Esophagus muscularis mucosa (tissue), 4 donors: ENCODE measurements at places on chromosomes 2 and 18. TPM values are rescaled to one million over a fixed set of nuclear protein-coding genes. Genes with fewer than 3 reads are reported as not detected.

The UGT1A4 gene
- not detected for total RNA-seq

DNA sequence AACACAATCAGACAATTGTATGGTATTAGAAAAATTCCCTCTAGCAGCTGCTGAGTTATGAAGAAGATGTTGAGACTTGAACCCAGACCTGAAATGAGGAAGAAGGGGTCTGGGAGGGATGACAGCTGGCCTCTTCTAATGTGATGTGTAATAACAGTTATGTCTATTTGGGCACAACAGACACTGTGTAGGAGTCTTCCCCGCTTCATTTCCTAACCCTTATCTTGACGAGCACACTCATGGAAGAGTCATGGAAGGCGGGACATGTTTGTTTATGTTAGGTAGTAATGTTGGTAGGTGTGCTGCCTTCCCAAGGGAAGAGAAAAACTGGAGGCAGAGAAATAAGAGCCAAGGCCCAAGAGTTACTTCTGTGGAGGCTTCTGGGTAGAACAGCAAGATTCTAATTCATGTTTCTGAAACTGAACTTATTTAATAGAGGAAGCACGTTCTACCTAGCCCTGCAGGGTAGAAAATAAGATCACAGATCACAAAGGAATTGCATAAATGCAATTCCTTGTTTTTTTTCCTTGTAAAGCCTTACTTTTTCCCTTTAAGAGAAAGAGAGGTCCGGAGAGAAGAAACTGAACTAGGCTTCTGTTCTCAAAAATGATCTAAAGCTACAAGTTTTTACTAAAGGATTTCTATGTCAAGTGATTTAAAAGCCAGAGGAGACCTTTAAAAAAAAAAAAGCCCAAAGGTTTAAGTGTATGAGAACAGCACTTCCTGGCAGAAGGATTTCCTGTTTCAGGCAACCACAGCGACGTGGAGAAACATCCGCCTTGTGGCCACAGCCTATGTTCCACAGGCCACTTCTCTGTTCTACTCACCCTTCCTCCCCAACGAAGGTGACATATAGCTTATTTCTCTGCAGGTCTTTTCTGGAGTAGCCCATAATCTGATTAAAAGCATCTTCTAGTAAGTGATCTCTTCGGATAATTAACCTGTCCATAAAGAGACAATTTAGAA, 68.5 kb upstream of the STK17B start:
- no peak for DNase-seq

The CHST9 gene
- total RNA-seq, result 2.4 TPM

The CNPPD1 gene
- 98.0 TPM for total RNA-seq

The LOXL3 gene
- total RNA-seq, result 8.6 TPM

The SIX2 gene
- under 0.01 TPM for total RNA-seq

The KLHL41 gene
- 2.8 TPM for total RNA-seq

The FIGN gene
- 11.0 TPM for total RNA-seq

DNA sequence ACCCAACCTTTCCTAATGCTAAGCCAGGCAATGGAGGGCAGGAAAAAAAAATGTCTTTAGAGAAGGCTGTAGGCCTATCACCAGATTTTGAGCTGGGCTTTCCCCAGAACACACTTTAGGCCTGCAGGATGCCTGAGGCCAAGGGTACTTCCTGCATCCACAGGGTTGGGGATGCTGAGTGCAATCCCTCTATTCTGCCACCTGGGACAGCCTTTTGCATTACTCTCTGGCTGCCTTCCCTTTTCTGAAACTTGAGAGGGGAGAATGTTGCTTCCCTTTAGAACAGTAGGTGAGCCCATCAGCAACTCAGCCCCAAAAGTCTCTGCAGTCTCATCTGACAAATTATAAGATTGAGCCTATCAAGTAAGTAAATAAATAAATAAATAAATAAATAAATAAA, 195.2 kb downstream of the SLC8A1 start:
- DNase-seq, result no peak

DNA sequence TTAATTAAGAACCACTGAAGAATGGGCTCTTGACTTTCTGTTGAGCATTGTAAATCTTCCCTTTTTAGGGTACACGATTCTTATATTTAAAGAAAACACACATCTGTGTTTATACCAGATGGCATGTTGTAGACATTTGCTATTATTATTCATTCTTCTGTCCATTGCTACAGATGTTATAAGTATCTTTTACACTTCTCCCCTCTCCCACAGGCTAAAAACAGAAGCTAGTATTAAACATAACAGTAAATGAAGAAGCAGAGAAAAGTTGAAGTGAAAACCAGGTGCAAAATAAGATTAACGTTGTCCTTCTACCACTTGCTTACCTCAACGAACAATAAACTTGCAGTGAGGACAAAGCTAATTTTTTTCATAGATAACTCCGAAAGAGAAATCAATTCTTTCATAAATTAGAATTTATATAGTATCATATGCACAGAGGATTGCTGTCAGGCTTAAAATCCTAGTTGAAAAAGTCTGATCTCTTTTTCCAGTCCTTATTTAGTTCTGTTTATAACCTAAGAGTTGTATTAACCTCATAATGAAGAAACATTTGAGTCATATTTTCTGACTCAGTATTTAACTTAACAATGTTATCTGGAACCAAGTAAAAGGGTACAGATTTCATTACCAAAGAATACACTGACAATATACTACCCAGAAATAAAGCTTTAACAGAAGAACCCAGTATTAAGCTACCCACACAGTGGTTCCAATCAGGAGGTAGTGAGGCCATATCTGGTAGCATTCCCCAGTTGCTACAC, 16.4 kb upstream of the ZNF385B start:
- no peak for DNase-seq

- DNase-seq, result no peak
Measured at GRCh38 chr2:163637871-163638270, 97.9 kb downstream of the FIGN start.

DNA sequence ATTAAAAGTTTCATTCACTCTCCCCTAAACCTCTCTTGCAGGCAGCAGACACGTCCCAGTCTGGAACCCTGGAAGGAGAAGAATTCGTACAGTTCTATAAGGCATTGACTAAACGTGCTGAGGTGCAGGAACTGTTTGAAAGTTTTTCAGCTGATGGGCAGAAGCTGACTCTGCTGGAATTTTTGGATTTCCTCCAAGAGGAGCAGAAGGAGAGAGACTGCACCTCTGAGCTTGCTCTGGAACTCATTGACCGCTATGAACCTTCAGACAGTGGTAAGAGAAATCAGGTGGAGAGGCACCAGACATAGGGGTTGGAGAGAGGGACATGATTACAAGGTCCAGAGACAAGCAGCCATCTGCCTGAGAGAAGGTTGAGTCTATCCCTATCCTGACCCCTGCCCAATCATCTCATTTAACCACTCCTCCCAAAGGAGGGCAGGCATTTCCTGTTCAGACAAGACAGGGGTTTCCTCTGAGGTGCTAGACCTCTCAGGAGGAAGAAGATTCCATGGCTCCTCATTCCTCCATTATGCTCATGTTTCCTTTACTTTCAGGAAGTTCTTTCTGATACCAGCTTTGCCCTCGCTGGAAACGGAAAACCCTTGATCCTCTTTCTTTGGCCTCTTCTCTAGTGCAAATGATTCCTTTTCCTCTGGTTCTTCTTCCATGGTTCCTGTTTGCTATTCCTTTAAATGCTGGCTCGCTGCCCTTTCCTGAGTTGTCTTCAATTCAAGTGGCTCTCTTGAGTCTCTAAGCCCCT, 15.1 kb downstream of the PLCD4 start:
- no peak for DNase-seq

DNA sequence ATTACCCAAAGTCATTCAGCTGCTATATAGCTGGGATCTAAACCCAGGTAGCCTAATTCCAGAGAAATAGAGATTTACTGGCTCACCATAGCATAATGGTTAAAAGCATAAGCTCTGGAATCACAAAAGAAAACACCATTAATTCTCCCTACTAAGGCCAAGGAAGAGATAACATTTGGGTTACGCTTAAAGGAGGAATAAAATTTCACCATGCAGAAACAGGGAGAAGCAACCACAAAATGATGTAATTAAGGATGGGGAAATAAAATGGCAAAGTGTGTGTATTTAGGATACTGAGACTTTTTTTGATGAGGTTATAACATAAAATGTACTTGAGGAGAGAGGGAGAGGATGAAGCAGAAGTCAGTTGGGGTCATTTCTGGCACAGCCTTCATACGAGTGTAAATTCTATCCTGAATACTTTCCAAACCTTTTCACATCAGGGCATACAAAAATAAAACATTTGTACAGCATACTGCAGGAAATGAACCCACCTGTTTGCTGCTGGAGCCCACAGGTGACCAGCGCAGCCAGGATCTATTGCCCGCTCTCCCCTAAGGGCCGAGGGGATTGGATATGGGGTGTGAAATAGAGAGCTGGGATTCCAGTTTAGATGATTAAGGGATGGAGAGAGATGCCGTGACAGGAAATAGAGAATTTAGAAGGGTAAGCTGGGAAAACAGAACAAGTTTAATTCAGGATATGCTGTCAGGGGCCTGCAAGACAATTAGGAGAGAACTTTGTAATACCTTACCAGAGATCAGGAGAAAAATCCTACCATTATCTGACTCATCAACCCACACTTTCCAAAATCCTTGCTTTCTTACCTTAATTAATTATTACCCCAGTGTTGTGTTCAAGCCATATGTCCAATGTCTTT, 43.8 kb upstream of the SERTAD2 start:
- DNase-seq, result no peak

GRCh38 chr2:39216346-39217191, 27.2 kb downstream of the CDKL4 start:
- no peak for DNase-seq

The RSAD2 gene
- total RNA-seq, result 4.7 TPM

- no peak for DNase-seq
Measured at GRCh38 chr18:48687346-48688042, 148.7 kb downstream of the CTIF start.

GRCh38 chr2:69017080-69017479, 4.1 kb downstream of the ANTXR1 start:
- DNase-seq, result peak; percentile 78

- DNase-seq, result no peak
Measured at GRCh38 chr2:140288726-140289125, 1508.5 kb upstream of the NXPH2 start.

The IFIH1 gene
- 8.6 TPM for total RNA-seq

- peak; percentile 68 for DNase-seq
Measured at GRCh38 chr18:50797142-50797541, 22.7 kb downstream of the MRO start.

- no peak for DNase-seq
Measured at GRCh38 chr2:1546901-1547300, 133.6 kb downstream of the TPO start.

GRCh38 chr2:107801498-107801897, 25.2 kb upstream of the RGPD4 start:
- no peak for DNase-seq

GRCh38 chr18:31830686-31831085, 70.0 kb upstream of the SLC25A52 start:
- DNase-seq, result no peak

GRCh38 chr2:127735537-127736399, 34.5 kb downstream of the SFT2D3 start:
- no peak for DNase-seq

DNA sequence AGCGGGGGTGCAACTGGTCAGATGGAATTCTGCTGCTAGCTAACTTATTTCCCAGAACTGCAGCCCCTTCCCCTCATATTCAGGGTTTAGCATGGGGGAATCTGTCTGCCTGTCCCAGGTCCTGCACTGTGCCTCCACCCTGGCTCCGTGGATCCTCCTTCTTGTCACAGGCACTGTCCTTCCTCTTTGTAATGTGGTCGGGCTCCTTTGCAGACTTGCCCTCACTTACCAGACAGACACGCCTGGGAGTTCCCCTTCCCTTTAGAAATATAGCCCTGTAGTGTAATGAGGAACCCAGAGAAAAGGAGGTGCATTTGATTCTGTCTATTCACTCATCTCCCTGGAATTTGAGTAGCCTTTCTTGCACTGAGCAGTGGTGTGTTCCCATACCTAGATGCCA, 108.7 kb downstream of the TRIM43 start:
- DNase-seq, result no peak
